ENCODE measurements at places on chromosomes 5 and 9.

DNA sequence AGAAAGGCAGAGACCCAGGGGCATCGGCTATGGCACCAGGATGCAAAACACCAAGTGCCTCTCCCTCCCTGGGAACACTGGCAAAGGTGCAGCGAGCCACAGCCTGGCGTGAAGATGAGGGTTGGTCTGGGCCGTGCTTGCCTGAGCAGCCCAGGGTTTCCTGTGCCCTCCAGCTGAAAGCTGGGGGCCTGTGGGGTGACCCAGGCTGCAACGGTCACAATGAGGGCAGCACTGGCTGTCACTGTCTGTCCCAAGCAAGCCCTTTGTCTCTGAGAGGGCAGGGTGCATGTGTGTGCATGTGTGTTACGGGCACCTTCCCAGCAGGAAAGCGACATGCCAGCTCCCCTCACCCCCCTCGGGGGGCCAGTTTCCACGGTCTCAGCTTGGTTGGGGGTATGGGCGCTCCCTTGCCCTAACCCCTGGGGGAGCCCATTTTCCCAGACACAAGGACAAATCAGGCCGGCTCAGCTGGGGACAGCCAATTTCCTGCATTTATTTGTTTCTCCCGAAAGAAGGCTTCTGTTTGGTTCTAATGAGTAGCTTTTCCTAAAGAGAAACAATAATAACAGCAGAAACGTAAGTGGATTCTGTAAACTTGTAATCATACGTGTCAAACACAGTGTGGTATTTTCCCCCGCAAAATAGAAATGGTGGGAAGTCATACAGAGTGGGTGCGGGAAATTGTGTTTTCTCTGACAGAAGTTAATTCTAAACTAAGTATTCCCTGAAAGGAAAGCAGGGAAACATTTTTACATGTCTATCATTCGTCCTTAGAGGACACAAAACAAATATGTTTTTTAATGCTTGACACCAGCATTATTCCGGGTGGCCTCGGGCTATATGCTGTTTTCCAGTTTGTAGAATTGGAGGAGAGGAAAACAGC lies 21.3 kb downstream of the MRPL36 start:
- DNase-seq: no peak

DNA sequence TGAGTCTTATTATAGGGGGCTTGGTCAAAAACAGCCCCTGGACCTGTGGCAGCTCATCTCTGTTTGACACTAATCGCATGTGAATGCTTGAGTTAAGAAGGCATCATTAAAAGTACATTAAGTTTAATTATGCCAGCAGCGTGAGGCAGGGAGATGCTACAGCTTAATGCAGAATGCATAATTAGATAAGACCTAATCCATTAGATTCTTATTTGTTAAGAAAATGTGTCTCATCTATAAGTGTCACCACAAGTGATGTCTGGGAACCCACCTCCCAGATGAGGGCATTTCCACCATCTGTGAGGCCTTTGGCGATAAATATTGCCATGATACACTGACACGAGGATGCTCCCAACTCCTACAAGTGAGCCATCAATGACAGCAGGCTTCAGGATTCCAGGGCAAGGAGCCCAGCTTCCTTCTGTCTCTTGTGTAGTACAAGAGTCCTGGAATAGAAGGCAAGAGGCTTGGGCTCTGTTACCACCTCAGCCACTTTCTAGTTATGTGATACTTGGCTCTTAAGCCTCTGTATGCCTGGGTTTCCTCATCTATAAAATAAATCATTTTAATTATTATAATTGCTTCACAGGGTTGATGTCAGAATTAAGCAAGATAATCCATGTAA lies 202.7 kb downstream of the FAM114A2 start:
- no peak for DNase-seq

GRCh38 chr9:551986-552929 lies 289.2 kb upstream of the DMRT1 start:
- DNase-seq: no peak

GRCh38 chr5:44294516-44294915 lies 94.7 kb downstream of the FGF10 start:
- peak; percentile 66 for DNase-seq

DNA sequence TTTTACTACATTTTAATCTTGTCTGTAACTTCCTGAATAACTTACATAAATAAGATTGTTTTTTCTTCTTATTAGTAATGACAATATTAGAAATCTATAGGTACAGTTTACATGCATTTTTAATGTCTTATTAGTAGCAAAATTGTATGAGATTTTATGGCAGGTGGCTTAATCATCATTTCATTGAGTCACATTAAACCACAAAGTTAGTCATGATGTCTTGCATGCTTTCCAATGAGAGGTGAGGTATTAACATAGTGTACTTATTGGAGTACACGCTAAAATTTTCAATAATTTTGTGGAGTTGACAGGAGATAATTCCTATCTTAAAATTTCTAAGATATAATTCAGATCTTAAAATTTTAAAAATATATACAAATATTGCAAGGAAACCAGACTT lies 989.6 kb upstream of the ARRDC3 start:
- DNase-seq: no peak

DNA sequence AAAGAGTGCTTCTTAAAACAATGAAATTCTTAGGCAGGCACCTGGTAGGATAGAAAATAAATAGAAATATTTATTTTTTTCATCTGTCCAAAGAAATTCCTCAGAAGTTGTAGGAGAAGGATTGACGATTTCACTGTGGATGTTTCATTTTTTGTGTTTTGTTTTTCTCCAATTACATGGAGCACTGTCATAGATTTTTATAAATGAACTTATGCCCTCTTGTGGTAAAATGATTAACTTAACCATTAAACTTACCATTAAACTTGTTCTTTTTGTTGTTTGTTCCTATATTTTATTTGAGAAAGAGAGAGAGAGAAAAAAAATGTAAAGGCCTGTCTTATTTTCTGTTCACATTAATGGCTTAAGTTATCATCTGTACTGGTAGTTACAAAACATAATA lies 339.2 kb downstream of the PRR16 start:
- no peak for DNase-seq

GRCh38 chr9:113219969-113220368 lies 1.1 kb downstream of the FKBP15 start:
- DNase-seq: no peak

DNA sequence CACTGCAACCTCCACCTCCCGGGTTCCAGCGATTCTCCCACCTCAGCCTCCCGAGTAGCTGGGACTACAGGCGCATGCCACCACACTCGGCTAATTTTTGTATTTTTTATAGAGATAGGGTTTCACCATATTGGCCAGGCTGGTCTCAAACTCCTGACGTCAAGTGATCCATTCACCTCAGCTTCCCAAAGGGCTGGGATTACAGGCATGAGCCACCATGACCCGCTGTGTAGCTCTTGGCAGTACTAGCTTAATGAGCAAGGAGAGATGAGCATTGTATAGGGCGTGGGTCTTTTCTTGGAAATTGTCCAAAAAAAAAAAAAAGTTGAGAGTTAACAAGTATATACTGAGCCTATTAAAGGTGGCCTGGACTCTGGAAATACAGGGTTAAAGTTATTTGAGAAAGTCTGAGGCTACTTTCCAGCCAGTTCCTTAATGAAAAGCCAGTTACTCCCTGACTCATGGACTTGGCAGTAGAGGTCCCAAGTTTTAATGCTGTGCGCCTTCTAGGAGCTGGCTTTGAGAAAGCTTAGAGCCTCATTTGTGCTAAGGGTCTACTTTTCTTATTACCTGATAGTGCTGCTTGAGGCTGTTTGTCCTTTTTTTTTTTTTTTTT lies 4.2 kb upstream of the FGF18 start:
- no peak for DNase-seq

GRCh38 chr5:81854485-81854884 lies 103.6 kb upstream of the SSBP2 start:
- DNase-seq: no peak

DNA sequence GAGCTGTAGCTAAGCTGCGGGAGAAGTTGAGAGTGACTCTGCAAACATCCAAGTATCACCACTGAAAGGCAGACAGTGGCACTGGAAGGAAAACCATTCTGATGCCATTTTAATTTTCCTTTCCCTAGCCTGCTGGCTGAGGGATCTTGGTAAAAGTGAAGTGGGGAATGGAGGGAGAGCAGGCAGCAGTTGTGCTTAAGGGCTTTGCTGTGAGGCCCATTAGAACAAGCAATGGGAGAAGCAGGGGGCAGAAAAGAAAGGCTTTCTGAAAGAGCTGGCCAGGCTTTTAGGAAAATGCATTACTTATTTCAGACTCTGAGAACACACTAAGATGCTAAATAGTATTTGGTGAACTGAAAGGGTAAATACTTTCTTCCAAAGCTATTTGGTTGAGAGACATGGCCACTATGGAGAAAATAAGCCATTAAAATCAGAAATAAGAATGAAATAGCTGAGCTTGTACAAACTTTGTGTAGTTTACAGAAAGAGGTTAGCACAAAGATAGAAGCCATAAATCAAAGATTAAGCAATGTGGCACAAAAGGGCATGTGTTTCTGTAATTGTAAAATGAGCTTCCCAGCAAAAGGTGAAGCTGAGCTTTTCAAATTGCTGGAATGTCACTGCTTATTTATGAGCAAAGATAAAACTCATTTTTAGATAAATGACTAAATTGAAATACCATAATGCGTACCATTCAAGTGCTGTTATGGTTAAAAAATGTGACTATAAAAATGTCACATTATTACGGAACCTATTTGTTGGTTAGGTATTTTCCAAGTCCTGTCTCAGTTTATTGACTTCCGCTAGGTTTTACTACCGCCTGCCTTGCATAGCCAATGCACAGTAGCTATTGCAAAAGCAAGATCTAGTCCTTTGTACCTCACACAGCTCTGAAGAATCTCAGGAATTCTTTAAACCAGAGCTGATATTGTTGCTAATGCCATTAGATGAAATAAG lies 20.8 kb downstream of the SNCAIP start:
- no peak for DNase-seq

DNA sequence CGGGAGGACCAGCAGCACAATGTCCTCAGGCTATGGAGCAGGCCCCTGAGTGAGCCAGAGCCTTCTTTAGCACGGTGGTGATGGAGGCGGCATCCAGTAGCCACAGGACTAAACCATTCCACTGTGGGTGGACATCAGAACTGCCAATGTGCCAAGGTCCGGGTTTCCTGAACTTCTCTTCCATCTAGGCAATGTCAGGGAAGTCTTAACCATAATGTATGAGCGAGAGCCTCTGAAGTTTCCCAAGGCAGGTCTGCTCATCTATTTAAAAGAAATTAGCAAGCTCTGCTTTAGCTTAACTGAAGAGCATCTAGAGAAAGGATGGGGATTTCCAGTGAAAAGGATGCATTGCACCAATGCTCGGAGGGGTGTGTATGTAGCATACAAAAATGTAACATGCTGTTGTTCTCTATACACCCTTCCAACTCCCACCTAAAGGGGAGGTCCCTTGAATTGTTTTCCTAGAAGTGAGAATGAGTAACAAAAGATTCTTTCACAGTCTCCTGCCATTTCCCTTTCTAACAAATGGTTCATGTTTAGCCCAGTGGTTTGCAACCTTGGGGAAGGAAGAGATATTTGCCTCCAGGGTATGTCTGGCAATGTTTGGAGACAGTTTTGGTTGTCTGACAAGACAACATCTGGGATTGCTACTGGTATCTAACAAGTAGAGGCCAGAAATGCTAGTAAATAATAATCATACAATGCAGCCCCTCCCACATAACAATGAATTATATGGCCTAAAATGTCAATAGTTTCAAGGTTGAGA lies 6.1 kb upstream of the RXFP3 start:
- no peak for DNase-seq

DNA sequence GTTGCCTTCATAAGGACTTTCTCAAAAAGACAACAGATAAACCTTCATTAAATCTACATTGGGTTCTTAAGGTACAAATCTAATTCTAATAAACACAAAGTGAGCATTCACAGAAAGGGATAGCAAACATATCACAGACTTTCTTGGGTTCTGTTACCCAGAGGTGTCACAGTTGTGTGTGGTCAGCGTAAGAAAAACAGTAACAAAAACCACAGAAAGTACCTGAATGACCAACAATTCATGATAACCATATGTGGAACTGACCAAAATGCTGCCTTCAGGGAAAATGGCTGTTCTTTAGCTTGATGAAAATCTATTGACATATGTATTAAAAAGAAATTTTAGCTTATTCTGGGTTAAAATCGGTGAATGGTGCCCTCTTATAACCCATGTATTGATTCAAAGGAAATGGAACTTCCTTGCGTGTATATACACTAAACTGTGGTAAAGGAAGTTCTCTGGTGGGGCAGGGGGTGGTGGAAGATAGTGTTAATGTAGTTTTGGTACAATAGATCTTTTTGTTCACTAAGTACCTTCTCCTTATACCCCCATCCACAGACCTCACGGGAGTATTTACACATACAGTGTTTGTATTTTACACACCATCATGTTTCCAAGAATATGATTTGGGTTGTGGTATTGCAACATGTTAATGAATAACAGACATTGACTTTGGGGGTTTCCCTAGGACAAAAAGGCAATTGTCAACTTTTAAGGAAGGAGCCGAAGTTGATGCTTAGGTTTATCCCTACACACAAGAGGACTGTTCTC lies 152.5 kb downstream of the APBA1 start:
- DNase-seq: no peak

DNA sequence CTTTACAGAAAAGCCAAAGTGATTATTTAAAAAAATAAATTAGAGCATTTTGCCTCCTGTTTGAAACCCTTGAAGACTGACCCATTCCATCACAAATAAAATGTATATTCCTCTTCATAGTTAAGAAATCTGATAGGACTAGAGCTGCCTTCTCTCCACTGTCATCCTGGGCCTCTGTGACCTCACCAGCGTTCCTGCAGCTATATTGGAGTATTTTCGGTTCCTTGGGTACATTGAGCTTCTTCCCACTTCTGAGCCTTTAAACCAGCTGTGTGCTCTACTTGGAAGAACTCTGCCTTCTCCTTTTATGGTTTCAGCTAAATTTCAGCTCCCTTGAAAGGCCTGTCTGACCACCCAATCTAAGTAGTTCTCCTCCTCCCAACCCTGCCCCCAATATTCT lies 99.1 kb upstream of the ABCA1 start:
- DNase-seq: no peak

- no peak for DNase-seq
These were observed 71.8 kb downstream of the CAST start for GRCh38 chr5:96733771-96734500.

DNA sequence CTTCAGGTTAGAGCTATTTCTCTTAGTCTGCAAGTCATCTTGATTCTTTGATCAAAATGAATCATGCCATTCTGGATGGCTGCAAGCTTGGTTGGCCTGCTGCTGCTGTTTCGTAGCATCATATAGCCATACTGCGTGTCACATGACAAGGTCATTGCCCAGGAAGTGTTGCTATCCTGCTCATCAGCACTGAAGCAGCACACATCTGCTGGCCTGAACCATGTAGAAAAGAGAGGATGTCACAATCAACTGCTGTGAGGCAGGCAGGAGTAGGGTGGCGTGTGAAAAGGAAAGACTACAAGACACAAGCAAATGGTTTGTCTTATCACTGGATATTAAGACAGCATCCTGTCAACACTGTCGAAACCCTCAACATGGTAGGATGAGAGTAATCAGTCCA lies 376.7 kb upstream of the RORB start:
- DNase-seq: no peak

GRCh38 chr9:132671620-132672412 lies 1.6 kb downstream of the GTF3C4 start:
- no peak for DNase-seq

GRCh38 chr5:71537687-71538086 lies 49.5 kb upstream of the MCCC2 start:
- DNase-seq: no peak

All from left forelimb (tissue), 1 donor.